Activated T-cell treated with anti-CD3 and anti-CD28 coated beads, Interleukin-2, amount 50 U/mL, for 1 hour (primary cell): ENCODE measurements at places on chromosomes 3 and 15.
A peak's percentile ranks its signal among the peaks of the same experiment; 100 is the strongest.

GRCh38 chr15:73899197-73900094 is 26.1 kb downstream of the TBC1D21 start:
- DNase-seq: no peak

- no peak for DNase-seq
These were observed 54.6 kb downstream of the TM4SF4 start for GRCh38 chr3:149529099-149529498.

GRCh38 chr3:131795390-131796090 is 239.3 kb downstream of the CPNE4 start:
- no peak for DNase-seq

DNA sequence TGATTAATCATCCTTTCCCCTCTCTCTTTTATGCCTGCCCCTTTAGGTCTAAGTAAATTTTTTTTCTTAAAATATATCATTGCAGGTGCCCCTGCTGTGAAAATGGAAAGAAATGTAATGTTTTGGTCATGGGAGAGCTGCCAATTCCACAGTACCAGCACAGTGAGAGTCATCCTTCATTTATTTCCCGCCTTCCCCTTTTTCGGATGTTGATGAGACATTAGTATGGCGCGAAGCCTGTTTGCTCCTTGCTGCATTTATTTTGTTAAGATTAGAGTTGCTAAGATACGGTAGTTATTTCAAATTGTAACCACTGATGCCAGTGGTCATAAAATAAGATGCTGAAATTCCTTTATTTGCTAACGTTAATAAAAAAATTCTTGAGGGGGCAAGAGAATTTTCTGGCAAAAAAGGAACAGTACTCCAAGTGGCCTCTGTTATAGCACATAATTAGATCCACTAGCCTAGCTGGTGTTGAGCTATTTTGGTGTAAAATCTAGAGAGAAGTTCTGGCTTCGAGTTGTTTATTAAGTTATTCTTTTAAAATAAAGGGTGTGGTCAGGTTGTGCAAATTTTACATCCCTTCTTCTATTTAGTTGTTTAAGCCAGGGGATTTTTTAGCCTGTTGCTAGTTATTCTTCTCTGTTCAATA is 62.8 kb downstream of the MDFIC2 start:
- no peak for DNase-seq

DNA sequence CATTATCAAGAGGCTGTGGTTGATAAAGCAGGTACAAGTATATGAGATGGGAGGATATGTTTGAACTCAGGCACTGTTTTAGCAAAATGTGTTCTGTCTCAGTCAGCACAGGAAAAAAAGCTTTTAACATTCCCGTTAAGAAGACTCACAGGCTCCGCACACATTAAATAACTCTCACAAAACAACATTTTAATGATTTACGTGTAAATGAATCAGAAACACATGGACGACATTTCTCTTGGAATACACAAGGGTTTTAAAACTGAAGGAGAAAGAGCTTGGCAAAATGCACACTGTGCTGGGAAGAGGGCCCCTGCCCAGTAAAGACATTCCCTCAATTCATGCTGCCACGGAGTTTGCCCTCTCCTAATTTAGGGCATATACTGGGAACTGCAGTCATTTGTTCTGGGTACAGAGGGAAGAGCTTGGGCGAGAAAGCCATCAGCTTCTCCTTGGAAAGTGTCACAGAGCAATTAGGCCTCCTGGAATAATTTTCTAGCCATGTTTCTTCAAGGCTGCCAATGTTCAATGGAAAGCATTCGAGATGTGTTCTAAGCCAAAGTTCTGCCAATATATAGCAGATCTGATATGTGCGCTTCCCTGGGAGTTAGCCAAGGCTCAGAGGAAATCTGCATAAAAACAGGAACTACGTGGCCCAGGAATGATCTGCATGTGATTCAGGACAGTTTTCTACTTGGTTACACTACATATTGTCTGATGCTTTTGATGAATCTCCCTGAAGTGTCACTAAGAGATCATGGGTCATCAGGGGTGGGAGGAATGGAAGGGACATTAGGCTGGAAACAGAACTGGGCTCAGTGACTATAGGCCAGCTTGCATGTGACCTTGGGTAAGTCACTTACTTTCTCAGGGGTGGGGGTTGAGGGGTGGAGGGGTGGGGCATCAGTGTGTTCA is 2.2 kb upstream of the MASP1 start:
- DNase-seq: no peak

DNA sequence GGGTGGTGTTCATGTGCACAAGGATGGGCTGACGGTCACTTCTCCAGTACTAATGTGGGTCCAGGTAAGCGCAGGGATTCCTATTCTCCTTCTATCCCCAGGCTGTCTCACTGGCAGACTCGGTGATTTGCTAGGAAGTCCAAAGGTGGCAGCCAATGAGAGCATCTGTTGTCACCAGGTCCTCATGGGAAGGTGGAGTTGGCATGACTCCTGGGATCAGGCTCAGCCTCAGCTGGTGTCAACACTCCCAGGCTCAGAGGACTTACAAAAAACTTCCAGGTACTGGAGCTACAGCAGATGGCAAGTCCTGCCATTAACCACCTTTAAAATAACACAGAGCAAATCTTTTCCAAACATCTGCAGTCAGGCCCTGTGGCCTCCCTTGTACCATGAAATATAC is 13.8 kb downstream of the XYLB start:
- DNase-seq: no peak

GRCh38 chr3:41202834-41203345 is 3.6 kb downstream of the CTNNB1 start:
- DNase-seq: no peak

DNA sequence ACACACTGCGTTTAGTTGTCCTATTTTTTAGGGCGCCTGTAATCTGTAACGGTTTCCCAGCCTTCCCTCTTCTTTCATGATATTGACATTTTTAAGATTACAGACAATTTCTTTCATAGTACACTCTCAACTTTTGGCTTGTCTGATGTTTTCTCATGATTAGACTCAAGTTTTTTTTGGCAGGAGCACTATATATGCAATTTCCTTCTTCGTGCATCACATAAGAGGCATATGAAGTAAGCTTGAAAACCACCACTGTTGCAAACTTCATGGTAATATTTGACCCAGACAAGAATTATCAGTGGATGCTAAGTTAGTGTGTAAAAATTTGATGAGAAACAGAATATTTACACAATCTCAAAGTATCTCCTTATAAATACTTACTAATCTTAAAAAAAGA is 119.2 kb upstream of the CMC1 start:
- no peak for DNase-seq

GRCh38 chr3:13891492-13892073 is 11.7 kb upstream of the WNT7A start:
- no peak for DNase-seq

DNA sequence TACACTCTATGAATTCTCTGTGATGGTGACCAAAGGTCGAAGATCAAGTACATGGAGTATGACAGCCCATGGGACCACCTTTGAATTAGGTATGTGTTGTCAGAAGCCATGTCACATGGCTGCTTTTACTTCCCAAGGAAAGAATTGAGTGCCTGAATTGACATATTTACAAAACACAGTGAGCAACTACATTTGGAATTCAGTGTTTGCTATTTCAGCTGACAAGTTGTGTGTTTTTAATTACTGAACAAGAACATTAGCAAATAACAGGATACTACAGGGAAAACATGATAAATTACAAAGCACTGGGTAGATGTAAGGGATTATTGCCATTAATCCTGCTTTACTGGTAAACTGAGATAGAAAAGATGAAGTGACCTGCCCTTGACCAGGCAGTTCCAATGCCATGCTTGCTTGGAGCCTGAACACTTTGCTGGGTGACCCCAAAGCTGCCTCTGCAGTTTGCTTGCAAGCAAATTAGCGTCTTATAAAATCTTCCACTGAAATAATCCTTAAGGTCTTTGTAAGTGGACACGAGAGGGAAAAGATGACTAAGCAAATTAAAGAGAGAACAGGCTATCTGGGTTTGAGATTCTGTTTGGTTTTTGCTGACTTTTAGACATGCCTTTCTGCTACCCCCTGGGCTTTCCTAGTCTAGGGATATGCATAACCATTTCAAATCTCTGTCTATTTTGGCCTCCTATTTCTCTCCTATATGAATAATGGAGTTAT is 98.2 kb downstream of the HCN4 start:
- no peak for DNase-seq

- no peak for DNase-seq
These were observed 11.0 kb downstream of the GABRA5 start for GRCh38 chr15:26877831-26878230.

GRCh38 chr15:101614761-101615160 is 37.4 kb downstream of the TM2D3 start:
- no peak for DNase-seq

DNA sequence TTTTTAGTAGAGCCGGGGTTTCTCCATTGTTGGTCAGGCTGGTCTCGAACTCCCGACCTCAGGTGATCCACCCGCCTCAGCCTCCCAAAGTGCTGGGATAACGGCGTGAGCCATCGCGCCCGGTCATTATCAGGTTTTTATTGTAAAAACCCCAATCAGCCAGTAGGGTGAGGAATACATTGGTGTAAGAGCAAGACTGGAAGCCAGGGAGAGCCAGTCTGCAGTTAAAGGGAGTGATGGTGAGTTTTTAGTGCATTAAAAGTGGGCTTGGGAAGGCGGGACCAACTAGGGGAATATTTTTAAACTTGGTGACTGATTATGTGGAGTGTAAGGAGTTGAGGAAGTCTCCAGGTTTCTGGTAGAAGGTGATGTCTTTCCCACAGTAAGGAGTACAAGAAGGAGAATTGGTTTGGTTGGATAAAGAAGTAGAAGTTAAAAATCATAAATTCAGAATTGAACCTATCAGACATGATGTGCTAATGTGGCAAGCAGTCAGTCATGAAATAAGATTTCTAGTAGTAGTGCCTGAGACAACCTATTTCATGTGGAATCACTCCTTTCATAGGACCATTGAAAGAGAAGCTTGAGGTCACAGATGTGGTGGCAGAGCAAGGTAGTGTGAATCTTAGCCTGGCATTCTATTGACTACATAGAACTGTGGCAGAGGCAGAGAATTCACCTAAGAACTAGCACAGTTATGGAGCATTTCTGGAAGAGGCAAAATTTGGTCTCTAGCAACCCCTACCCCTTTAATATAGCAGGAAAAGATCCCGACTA is 2.4 kb upstream of the DCBLD2 start:
- no peak for DNase-seq

- no peak for DNase-seq
These were observed 8.6 kb downstream of the TLE3 start for GRCh38 chr15:70088887-70089691.

DNA sequence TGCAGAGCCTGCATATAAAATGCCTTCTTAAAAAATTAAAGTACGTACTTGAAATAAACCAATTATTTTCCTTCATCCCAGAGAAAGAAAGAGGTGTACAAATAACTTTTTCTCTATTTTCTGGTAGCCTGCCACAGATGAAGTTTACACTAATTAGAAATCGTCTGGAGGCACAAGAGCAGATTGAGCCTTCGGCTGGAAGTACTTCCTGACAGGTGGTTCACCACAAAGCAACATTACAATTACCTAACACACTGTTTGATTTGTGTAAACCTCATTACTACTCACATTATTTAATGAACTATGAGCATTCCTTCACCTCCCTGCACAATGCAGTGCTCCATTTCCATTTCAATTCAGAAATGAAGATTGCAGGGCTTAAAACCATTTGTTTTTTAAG is 856.1 kb downstream of the SI start:
- no peak for DNase-seq

- no peak for DNase-seq
These were observed 705 bp upstream of the TFRC start for GRCh38 chr3:196082619-196082971.

DNA sequence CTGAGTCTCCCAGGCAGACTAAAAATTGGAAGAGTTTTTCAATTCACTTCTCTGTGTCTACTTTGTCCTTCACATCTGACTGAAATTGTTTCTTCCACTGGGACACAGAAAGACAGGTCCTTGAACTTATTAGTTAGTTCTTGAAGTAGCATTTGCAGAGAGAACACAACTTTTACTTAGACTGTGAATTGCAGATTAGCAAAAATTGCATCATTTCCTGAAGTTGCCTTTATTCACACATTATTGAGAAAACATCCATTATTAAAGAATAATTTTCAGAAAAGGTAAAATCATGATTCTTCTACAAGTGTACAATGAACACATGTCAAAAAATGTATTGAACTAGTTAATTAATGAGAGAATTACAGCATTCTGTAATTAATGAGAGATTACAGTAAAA is 1.4 kb upstream of the COMMD2 start:
- DNase-seq: no peak

DNA sequence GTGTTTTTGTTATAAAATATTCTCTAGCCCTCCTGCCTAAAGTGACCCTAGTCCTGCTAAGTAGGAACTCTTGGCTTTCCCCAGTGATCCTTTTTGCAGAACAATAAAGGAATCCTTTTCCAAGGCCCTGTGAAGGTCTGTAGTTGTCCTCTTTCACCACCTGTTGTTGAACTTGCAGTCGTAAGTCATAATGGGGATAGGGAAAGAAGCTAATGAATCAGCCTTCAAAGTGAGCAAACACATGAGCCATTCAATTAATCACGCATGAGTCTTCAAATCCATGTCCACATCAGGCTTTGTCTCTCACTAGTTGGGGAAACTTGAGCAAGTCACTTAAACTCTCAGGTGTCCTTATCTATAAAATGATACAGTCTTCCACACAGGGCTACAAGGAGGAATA is 27.6 kb downstream of the ZNF860 start:
- DNase-seq: no peak

- no peak for DNase-seq
These were observed 325.5 kb downstream of the SATB1 start for GRCh38 chr3:18099611-18100010.

GRCh38 chr3:113668015-113668414 is 28.4 kb downstream of the USF3 start:
- DNase-seq: no peak

DNA sequence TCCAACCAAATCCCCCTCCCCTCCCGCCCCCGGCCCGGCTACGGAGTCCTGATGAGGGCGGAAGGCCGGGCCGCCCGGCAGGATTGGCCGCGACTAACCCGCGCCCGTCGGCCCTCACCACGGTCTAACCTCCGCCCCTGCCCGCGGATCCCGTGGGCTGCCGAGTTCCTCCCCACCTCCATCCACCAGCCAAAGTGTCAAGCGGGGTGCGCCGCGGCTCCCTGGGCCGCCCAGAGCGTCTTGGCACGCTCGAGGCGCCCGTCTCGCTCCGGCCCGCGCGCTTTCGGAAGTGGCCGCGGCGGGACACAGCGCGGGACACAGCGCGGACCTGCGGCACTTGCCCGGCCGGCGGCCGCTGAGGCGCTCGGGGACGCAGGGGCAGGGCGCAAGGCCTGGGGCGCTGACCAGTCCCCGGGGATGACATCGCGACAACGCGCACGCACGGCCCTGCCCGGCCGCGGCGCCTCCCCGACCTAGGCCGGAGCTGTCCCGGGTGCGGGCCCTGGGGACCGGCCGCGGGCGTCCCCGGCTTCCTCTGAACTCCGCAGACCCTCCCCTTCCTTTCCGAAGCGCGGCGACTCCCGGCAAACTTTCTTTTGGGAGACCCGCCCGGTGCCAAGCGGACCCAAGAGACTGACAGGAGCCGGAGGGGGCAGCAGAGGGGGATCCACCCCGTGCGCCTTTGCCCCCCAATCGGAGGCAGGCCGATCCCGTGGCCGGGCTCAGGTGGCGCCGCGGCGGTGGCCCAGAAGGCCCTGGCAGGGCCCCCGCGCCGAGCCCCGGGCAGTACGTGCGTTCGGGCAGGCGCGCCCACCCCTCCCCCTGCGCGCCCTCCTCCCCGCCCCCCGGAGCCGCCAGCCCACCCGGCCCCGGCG is 112.8 kb upstream of the ICE2 start:
- peak; percentile 56 for DNase-seq
